ENCODE measurements at places on chromosomes 7 and 10.
A peak's percentile ranks its signal among the peaks of the same experiment; 100 is the strongest.

DNA sequence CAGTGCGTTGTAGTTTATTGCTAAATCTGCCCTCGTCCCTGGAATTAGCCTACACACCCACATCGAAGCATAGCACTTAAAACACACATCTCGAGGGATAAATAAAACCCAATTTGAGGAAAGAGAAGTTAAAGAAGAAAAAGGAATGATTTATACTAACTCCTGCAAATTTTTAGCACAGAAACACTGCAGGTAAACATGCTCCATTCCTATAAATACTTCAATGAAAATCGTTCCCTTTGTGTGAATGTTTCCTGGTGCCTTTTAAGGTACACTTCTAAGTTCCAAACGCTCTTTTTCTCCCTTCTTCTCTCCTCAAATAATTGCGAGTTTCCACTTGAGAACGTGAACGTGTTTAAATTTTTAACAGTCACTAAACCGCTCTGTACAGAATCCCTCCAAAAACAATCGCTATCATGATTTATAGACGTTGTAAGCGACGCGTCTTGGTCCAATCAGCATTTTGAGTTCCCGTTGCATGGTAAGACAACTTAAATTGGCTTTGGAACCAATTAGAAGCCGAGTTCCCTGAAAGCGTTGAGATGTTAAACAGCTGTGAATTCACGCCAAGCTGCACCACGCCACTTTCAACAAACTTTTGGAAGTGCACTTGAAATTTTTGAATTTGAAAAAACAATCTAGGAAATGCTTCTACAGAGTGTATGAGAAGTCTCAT lies 12.5 kb upstream of the EBLN1 start:
- DNase-seq: peak; percentile 10

GRCh38 chr10:63498665-63499064 lies 22.5 kb upstream of the REEP3 start:
- no peak for DNase-seq

- DNase-seq: peak; percentile 81
These were observed 52.3 kb upstream of the ENO4 start for GRCh38 chr10:116796910-116797513.

GRCh38 chr10:105145711-105146110 lies 504.6 kb downstream of the SORCS3 start:
- no peak for DNase-seq

DNA sequence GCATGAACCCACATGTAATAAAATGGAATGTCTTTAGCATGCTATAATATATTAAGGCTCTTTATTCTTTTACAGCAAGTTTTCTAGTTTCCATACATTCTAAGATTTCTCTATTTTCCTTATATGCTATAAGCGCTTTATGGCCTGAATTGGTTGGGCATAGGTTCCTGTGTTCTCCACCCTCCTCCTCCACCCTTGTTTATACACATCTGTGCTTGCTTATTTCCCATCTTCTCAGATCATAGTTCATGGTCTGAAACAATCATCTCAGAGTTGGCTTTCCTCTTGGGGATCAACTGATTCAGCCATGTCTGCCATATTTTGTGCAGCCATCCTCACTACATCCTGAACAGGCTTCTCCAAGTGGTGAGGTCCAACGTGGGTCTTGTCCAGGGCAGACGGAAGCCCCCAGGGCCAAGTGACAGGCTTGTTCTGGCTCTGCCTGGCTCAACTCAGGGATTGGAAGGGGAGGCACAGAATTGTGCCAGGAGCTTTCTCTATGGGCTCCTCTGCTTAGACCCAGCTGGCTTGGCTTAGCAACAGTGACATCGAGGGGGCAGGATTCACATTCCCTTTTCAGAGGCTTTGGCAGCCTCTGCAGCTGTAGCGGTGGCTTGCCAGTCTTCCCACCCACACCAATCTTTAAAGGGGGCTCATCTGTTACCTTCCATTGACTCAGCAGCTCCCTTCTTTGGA lies 327.3 kb downstream of the PTEN start:
- DNase-seq: no peak
